ENCODE measurements at places on chromosomes 5 and 9.

DNA sequence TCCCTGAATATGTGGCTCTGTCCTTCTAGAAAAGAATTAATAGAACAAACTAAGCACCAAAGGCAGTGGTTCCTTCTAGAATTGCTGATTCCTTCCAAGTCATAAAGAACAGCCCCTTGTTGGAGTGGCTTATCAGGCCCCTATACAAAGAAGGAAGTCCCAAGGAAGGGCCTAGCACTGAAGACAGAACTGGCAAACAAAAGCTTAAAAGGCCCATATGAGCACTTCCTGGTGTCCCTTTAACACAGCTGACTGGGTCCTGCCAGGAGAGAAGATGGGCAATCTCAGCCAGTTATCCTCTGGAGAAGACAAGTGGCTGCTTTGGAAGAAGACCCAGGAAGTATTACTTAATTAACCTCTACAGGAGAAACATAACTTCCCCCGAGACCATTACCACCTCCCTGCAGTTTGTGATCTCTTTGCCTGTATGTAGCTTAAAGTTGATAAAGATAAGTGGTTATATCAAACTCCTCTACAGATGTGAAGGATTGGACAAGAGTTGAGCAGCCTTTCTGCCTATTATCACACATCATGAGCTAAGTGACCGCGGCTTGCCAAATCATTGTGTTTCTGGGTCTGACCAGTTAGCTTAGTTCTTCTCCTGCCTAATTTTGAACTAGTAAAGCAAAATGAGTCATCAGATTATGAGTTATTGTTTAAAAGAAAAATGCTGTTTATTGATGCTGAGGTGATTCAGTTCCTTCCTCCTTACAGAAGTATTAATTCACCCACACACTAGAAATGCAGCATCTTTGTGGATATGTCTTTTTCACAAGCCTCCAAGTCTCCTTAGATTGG is 13.3 kb upstream of the STING1 start:
- DNase-seq = peak; percentile 61

DNA sequence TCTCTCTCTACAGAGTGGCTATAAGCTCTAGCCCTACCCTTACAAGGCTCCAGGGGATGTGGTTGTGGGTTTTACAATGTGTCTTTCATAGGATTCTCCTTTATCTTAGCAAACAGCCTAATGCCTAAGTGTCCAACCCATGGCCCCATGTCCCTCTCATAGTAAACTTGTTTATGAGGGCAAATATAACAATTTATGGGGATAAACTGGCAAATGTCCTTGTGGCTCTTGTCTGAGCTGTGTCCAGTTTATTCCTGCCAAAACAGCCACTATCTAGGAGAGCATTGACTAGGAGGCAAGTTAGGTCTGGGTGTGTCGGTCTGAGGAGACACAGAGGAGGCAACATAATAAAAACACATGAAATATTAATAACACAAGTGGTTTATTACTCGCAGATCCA is 335.1 kb downstream of the IZUMO3 start:
- DNase-seq = no peak

DNA sequence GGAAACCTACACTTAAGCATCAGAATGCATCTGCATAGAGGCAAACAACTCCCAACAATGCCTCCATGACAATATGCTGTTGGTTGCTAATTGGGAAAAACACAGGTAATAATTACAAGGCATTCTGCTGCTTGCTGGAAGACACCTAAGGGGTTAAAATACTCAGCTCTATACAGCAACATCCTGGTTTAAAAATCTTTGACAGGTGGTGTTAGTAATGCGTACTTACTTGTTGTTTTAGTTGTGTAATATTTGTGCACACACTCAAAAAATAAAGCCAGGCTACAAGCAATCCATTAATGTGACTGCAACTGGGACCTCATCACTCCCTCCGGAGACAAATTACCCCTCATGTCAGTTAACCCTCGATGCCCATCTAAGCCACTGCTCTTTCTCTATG is 126.3 kb upstream of the ELL2 start:
- no peak for DNase-seq

- peak; percentile 52 for DNase-seq
These were observed 16.9 kb upstream of the ZNF366 start for GRCh38 chr5:72523960-72524582.

- DNase-seq = no peak
These were observed 67.8 kb downstream of the DROSHA start for GRCh38 chr5:31464081-31464480.

GRCh38 chr5:1778138-1779020 is 21.3 kb downstream of the MRPL36 start:
- DNase-seq = no peak

GRCh38 chr9:118444403-118444802 is 740.2 kb downstream of the TLR4 start:
- no peak for DNase-seq

Data from RWPE1 (cell line).